ENCODE measurements at places on chromosomes 2 and 18.

- DNase-seq = no peak
These were observed 536.0 kb upstream of the CDH2 start for GRCh38 chr18:28712796-28713425.

DNA sequence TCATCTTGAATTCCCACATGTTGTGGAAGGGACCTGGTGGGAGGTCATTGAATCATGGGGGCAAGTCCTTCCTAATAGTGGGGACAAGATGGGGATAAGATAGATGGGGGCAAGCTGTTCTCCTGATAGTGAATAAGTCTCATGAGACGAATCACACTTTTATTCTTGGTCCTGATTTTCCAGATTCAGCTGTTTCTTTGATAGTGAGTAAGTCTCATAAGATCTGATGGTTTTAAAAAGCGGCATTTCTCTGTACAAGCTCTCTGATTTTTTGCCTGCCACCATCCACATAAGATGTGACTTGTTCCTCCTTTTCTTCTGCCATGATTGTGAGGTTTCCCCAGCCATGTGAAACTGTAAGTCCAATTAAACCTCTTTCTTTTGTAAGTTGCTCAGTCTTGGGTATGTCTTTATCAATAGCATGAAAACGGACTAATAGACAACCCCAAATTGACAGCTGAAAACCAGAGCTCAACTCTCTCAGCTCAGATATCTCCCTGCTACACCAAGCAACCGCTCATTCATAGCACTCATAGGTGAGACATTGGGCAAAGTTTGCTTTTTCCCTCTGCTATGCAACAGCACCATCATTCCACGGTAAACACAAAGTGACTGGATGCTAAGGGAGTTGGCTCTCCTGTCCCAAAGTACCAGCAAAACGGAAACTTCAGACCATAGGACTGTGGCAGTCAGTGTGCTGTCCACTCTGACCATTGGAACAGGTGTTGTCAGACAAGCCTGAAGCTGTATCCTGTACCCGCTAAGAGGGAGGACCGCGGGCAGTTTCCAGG is 44.9 kb upstream of the TBC1D8 start:
- no peak for DNase-seq

GRCh38 chr2:170332676-170333402 is 154.9 kb downstream of the MYO3B start:
- no peak for DNase-seq

GRCh38 chr2:22377268-22377667 is 1007.7 kb upstream of the KLHL29 start:
- no peak for DNase-seq

DNA sequence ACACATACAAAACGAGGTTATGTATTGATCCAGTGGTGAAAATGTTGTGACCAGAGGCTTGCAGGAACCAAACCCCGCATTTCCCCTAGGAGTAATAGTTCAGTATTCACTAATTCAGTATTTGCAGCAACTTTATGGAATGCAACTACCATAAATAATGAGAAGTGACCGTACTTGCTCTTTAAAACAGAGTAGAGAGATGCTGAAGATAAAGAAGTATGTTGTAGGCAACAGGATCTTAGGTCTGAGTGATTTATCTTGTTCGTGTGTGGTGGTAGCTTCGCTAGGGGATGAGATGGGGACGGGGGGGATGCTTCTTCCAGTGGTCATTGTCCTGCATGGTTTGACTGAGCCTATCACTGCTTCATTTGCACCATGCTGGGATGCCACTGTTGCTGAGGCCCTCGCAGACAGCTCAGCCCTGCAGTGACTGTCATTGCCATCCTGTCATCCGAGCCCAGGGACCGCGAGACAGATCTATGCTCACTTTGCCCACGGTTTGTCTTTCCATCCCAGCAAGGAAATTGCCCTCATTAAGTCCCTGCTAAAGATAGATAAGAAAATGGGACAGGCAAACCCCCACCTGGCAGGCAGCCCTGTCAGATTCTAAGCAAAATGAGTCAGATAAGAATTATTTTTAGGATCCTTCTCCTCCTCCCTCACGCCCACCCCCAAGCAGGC is 181.3 kb downstream of the CTIF start:
- DNase-seq = peak; percentile 34
